Tibial nerve (tissue), 4 donors: ENCODE measurements at places on chromosomes 11 and 22. TPM values are rescaled to one million over a fixed set of nuclear protein-coding genes. Genes with fewer than 3 reads are reported as not detected.

Gene CBLIF
- not detected for total RNA-seq

Gene NXPE2
- not detected for total RNA-seq

Gene FAU
- 1,213 TPM for total RNA-seq

Gene RIC3
- 28.2 TPM for total RNA-seq

GRCh38 chr22:48424201-48424627 is 1403.5 kb downstream of the BRD1 start:
- DNase-seq = no peak

- no peak for DNase-seq
These were observed 37.4 kb downstream of the SMC1B start for GRCh38 chr22:45376009-45376408.

GRCh38 chr22:24483976-24484545 is 11.1 kb upstream of the UPB1 start:
- no peak for DNase-seq

DNA sequence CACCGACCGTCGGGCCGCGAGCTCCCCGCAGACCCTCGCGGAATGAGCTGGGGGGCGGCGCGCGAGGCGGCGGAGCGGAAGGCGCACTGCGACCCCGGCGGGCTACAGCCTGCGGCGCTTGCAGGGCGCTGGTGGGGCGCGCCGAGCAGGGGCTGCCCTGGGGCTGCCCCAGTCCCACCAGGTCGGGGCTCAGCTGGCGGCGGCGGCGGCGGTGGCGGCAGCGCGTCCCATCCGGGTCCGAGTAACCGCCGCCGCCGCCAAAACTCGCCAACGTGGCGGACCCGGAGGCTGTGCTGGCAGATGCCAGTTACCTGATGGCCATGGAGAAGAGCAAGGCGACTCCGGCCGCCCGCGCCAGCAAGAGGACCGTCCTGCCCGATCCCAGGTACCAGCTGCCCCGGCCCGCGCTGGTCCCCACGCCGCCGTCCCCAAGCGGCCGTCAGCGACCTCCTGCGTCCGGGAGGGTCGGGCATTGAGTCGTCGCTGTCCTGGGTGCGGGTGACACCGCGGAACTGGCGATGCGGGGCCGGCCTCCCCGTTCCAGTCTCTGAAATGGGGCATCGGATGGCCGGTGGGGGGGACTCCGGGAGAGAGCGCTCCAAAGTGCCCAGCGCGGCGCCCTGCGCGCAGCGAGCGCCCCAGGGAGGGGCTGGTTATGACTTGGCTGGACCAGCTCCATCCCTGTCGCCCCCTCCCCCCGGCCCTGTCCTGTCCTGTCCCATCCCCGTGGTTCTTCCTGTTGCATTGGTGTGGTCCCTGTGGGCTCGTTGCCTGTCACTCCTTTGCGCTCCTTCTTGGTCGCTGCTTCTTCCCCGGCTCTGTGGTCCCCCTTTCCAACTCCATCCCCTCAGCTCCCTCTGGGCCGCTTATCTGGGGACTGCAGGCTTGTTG is 63.5 kb downstream of the CRYBB2 start:
- DNase-seq = no peak

DNA sequence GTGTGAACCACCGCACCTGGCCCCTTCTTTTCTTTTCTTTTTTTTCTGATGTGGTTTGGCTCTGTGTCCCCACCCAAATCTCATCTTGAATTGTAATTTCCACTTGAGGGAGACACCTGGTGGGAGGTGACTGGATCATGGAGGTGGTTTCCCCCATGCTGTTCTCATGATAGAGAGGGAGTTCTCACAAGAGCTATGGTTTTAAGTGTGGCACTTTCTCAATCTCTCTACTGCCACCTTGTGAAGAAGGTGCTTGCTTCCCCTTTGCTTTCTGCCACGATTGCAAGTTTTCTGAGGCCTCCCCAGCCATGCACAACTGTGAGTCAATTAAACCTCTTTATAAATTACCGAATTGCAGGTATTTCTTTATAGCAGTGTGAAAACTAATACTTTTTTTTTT is 4.9 kb upstream of the TCN2 start:
- DNase-seq = no peak

DNA sequence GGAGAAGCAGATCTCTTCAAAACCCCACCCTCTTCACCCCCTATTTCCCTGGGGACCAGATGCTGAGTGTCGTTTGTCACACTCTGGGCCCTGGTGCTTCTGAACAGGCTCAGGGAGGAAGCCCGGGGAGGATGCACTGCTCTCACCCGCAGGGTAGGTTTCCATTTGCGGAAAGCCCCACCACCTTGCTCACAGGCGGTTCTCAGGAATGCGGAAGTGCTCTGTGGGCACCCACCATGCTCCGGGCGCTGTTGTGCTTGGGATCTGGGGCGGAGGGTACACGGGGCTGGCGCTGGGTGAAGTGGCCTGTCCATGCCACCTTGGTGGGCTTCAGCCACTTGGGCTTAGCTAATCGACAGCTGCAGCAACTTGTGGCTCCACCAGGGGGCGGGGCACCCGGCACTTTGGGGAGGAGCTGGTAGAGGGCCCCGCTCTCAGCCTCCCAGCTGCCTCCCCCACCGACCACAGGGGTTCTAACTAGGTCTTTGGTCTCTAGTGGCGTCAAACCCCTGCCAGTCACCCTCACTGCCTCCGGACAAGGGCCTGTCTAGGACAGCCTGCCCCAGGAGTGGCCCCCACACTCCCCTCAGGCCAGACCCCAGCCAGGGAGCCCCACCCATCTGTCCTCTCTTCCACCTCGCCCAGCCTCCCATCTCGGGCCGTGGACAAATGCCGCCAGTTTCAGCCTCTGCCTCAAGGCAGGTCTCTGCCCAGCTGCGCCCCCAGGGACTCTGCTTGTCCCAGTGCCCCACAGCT is 7.4 kb downstream of the NDUFV1 start:
- no peak for DNase-seq

GRCh38 chr11:76676636-76677457 is 6.3 kb upstream of the LRRC32 start:
- no peak for DNase-seq

GRCh38 chr11:56783448-56784041 is 35.0 kb upstream of the OR9G4 start:
- DNase-seq = no peak

DNA sequence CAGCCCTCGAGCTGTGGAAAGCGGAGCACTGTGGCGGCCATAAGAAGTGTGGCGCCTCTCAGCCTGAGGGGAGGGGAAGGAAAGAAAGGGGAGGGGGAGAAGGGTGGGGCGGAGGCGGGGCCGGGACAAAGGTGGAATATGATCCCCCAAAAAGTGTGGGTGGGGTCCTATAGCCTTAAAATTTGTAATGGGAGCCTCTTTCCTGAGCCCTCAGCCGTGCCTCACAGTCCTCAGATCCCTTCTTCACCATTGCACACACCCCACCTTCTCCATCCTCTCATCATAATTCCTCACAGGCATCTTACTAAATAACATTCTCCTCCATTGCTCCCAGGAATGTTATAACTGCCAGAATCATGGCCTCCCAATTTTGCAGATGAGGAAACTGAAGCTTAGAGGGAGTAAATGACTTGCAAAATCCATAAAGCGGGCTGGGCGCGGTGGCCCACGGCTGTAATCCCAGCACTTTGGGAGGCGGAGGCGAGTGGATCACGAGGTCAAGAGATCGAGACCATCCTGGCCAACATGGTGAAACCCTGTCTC is 600 bp upstream of the RAB6A start:
- DNase-seq = no peak

- no peak for DNase-seq
These were observed 37.4 kb downstream of the PAK1 start for GRCh38 chr11:77436506-77436905.

DNA sequence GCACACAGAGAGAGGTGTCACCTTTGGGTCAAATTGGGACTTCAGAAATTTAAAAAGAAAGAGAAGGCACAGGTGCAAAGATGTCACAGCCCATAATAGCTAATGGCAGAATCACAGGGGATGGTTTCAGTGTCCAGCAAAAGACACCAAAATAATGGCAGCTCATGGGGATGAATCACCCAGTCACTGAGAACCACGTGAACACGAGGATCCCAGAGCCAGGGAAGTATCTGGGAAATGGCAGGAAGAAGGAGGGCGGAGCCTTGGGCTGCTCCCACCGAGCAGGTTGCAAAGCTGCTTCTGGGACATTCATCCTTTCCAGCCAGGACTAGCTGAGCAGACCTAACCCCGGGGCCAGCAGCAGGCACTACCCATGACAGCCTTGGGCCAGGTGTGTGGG is 45.6 kb downstream of the TRMU start:
- no peak for DNase-seq

DNA sequence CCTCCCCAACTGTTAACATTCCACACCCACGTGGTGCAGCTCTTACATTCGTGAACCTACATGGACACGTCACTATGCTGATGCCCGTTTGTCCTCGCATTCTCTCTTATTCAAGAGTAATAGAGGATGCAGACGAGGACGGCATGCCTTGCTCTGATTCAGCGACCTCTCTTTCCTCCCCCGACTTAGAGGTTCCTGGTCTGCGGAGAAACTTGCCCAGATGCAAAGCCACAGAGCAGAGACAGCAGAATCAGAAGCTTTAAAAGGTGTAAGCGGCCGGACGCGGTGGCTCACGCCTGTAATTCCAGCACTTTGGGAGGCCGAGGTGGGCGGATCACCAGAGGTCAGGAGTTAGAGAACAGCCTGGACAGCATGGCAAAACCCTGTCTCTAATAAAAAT is 288.0 kb downstream of the NTM start:
- no peak for DNase-seq

DNA sequence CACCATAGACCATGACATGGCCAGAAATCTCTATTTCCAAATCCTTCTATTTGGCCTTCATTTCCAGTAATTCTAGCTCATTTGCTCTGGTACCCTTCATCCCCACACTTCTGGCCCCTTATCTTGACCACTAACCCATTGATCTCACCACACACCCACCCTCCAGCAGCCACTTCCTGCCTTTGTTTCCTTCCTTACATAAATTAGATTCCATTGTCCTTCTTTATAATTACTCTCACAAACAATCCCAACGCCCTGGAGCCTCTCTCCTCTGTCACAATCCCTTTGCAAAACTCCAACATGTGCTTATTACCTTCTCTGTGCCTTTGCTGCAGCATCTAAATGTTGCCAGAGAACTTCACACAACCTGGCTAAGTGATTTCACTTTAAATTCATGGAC is 14.8 kb downstream of the APLNR start:
- DNase-seq = no peak
